ENCODE measurements at places on chromosomes 13 and 19.

GRCh38 chr19:10144361-10144760 is 24.7 kb upstream of the EIF3G start:
- no peak for DNase-seq

DNA sequence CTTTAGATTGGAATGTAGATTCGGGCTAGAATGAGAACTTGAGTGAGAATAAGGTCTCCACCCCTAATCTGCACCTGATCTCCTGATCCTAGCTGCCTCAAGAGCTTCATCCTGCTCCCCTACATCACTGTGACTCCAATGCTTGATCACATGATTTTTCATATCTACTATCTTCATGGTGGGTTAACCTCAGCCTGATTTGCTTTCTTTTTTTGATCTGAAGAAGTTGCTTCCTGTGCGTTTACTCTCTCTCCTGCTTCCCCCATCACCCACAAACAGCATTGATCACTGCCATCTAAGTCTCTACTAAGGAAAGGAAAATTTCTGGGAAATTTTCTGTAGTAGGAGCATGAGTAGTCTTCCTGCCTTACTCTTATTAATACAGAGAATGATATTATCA is 1542.1 kb upstream of the SLC10A2 start:
- DNase-seq, result no peak

DNA sequence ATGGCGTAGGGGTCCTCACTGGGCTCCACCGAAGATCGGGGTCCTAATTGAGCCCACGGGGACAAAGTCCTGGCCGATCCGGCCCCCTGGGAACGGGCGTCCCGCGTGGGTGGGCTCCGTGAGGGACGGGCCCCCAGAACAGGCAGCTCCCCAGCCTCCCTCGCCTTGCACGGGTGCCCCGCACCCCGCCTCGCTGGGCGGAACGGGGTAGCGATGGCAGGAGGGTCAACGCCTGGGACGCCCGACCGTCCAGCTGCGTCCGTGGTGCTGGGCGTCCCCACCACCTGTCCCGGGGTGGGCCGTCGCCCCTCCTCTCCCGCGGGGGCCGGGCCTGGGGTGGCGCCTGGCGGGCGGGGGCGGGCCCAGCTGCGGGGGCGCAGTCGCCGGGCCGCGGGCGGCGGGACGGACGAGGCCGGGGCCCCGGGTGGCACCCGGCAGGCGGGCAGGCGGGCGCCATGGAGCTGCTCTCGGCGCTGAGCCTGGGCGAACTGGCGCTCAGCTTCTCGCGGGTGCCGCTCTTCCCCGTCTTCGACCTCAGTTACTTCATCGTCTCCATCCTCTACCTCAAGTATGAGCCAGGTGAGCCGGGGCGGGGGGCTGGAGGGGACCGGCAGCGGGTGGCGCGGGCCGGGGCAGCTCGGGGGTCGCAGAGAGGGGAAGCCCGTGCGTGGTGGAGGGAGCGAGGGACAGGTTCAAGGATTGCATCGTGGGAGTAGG is at the start of gene TMEM38A:
TSS of gene TMEM38A (plus strand) at position 377 of the 717 bp plus-strand sequence. CDS start at position 456, 79 bp downstream.
- no peak for DNase-seq

- no peak for DNase-seq
Observed at GRCh38 chr19:56687031-56687430, 15.5 kb upstream of the ZNF835 start.

- no peak for DNase-seq
Observed at GRCh38 chr13:99298056-99298455, 9.1 kb downstream of the GPR183 start.

GRCh38 chr19:1163934-1164683 is 10.0 kb downstream of the SBNO2 start:
- DNase-seq, result no peak

DNA sequence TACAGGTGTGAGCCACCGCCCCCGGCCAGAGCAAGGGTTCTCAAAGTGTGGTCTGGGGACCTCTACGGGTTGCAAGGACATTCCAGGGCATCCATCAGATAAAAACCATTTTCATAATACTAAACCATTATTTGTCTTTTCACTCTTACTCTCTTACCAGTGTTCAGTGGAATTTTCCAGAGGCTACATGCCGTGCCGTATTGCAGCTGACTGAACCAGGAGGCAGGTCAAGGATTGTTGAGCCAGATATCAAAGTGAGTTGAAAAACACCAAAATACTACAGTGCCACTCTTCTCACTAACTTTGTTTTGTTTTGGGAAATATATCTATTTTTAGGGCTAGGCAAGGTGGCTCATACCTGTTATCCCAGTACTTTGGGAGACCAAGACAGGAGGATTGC is 7.2 kb upstream of the PNMA8B start:
- DNase-seq, result no peak

DNA sequence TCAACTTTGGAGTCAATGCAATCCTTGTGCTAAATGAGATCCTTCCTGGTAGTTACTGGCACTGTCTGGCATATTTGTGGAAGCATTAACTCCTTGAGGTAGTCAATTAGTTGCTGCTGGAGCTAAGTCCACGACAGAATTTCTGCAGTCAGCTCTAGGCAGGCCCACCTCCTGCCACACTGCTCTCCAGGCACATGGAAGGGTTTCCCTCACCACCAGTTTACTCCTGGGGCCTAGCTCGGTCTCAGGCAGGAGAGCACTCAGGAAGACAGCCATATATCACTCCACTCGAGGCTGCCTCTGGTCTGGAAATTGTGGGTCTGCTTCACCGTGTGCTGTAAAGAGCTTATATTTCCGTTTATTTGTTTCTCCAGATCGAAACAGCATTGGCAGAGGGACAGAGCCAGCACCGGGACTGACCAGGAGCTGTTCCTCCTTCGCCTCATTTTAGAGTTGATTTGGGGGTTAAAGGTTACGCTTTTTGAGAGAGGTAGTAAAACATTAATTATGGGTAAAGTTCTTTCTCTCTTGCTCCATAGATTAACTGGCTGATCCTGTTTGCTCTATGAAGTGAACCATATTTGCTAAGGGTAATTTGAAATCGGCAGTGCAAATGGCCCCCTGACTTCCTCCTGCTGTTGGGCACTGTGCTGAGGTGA is 20.6 kb upstream of the GTF3A start:
- no peak for DNase-seq

DNA sequence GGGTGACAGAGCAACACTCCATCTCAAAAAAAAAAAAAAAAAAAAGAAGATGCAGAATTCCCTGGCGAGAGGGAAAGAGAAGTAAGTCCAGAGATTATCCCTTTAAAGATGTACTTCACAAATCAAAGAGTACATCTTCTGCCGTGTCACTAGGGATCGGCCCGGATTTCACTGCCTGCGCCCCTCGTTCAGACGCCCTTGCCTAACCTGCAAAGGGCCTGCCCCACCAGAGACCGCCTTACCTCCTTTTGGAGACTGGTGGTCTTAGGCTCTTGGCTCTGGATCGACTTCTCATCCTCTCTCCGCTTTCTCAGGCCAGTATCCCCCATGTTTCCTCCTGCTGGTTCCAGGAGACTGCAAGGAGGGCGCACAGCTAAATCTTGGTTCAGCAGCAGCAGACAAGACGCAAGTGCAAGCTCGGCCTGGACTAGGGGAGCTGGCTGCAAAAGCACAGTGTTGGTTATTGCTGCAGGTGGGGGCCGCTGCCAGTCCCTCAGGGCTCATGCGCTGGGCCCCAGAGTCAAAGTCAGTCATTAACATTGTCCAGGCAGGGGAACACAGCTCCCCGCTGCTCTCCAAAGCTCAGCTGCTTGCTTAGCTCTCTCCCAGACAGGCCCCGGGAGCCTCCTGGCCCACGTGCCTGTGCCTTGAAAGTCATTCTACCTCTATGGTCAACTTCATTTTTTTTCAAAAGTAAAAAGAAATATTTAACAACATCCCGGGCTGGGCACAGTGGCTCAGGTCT is 1.2 kb downstream of the SLC7A9 start:
- DNase-seq, result no peak

- DNase-seq, result no peak
Observed at GRCh38 chr13:98784666-98785065, 32.2 kb upstream of the SLC15A1 start.

- no peak for DNase-seq
Observed at GRCh38 chr13:40796649-40797048, 7.2 kb downstream of the SLC25A15 start.

DNA sequence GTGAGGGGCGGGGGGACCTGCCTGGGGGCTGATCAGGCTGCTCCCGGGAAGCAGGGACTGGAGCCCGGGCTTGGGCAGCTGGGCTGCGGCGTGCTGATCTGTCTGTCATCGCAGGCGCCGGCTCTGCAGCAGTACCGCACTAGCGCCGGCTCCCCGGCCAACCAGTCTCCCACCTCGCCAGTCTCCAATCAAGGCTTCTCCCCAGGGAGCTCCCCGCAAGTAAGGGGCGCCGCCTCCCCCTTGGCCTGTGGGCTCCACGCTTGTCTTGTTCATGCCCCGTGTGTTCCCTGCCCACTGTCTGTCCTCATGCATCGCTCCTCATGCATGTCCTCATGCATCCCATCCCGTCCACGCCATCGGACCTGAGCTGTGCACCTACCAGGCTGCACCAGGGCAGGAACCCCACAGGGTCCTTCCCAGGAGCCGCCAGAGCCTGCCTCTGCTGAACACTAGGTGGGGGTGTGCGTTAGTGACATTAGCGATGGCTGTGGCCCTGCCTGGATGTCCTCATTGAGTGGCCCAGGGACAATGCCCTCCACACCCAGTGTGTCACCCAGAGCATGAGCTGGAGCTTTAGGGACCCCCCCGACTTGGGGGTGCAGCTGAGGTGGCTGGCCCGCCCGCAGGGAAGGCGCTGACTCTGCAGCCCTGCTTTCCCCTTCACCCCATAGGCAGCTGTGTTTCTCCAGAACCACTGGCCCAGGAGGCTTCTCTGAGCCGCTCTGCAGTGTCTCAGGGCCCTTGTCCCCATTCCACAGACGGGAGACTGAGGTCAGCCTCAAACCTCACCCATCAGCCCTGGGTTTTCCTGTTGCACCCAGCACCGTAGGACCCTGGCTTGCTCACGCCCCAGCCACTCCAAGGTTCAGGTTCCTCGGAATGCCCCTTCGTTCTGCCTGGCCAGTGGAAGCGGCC is 19.5 kb downstream of the COMP start:
- no peak for DNase-seq

DNA sequence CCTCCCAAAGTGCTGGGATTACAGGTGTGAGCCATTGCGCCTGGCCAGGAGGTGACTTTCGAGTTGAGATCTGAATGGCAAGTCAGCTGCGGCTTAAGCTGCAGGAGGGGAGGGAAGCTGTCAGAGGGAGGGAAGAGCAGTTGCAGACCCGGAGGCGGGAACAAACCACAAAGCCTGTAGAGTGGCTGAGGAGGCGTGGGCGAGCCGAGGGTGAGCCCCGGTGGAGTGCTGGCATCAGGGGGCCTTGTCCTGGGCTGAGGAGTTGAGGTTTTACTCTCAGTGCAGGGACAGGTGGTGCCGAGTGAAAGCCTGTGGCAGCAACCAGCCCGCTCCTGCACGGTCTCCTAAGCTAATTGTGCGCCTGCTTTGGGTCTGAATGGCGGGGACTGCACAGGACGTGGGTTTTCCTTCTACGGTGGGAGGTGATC is 24.2 kb downstream of the PPP1R37 start:
- peak; percentile 73 for DNase-seq

- DNase-seq, result no peak
Observed at GRCh38 chr13:62309904-62310303, 894.3 kb upstream of the PCDH20 start.

- no peak for DNase-seq
Observed at GRCh38 chr13:78659450-78659730, 435 bp upstream of the OBI1 start.

DNA sequence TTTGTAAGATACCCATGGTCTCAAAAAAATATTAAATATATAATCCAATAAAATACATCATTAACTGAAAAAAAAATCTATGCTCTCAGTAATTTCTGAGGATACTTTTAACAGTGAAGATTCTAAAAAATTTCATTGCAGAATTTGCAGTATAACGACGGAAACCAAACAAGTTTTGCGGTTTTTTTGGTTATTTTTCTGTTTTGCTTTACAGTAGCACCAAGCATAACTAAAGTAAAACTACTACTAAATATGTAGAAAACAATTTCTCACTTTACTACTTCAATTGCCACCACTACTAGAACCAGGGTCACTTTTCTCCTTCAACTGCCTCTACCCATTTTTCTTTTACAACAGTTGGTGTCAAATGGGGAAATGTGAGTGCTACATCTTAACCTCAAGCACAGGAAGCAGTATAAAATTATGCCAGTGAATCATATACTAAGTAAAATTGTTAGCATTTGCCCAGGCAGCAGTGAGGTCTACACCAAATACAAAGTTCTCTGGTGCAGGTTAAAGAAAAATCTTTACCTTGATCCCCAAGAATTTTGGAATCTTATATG is 24.1 kb downstream of the MICU2 start:
- peak; percentile 64 for DNase-seq

- DNase-seq, result no peak
Observed at GRCh38 chr19:2207991-2208860, 27.9 kb downstream of the PLEKHJ1 start.

GRCh38 chr19:35609851-35610353 is 2.6 kb upstream of the HAUS5 start:
- peak; percentile 69 for DNase-seq

- no peak for DNase-seq
Observed at GRCh38 chr13:28442839-28443238, 52.1 kb downstream of the FLT1 start.

DNA sequence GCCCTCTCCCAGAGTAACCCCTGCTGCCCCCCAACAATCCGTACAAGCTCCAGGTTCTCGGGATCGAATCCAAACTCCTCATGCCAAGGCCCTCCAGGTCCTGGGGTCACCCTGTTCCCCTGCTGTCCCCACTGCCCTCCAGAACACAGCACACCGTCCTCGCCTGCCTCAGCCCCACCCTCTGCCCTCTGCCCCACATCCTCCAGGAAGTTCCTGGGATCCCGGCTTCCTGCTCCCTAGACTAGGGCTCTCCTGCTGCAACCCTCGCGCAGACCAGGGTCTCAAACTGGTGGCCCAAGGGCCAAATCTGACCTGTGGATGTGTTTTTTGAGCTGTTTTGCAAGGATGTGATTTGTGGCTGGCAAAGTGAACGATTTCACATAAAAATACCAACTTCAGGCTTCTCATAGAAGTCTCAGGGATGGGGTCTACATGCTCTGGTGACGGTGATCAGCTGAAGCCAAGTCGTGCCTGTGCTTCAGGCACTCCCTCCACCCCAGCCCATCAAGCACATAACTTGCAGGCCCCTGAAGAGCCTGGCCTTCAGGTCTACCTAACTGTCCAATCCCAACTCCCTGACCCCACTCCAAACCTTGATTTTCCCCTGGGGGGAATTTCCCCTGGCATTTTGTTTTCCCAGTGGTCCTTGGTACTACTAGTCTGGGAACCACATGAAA is 1.8 kb downstream of the RABAC1 start:
- no peak for DNase-seq

- DNase-seq, result no peak
Observed at GRCh38 chr19:49894879-49895565, 1.7 kb downstream of the IL4I1 start.

- DNase-seq, result no peak
Observed at GRCh38 chr19:10220695-10221094, 10.4 kb downstream of the S1PR2 start.

Measured in GM12864 (cell line).